ENCODE measurements at places on chromosomes 11 and 22. TPM values are rescaled to one million over a fixed set of nuclear protein-coding genes. Genes with fewer than 3 reads are reported as not detected.

DNA sequence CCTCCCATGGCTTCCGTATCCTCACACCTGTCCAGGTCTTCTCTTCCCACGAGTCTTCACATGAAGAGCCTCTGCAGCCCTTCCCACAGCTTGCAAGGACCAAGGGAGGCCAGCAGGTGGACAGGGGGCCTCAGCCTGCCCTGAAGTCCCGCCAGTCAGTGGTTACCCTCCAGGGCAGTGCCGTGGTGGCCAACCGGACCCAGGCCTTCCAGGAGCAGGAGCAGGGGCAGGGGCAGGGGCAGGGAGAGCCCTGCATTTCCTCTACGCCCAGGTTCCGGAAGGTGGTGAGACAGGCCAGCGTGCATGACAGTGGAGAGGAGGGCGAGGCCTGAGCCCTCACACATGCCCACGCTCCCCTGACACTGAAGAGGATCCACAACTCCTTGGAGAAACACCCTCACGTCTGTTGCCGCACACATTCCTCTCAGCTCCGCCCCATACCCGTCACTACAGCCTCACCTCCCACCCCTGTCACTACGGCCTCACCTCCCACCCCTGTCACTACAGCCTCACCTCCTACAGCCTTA, 8.3 kb downstream of the SSH3 start:
- no peak overlapping the region for H3K4me3 ChIP-seq
- H3K36me3 ChIP-seq = no peaks in the 10 kb centered on the region
- no peaks in the 10 kb centered on the region for H3K27me3 ChIP-seq
- no peak for DNase-seq
- H3K27ac ChIP-seq = no peak overlapping the region

DNA sequence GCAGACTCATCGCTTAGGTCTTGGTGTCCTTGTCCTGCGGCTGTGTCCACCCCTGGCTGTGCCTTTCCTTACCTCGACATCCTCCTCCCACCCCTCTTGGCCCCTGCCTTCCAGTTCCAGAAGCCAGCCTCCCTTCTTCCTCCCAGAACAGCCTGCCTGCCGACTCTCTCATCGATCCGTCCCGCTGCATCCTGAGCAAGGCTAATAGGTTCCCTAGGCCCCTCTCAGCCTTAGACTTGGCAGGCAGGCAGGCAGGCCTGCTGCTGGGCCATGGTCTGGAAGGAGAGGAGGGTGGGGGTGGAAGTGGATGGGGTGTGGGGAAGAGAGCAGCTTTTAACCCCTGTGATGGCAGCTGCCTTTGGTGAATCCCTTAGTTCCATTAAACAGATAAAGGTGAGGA, 196.7 kb upstream of the TBCEL start:
- H3K27me3 ChIP-seq = no peaks in the 10 kb centered on the region
- DNase-seq = no peak
- H3K36me3 ChIP-seq = no peaks in the 10 kb centered on the region
- H3K27ac ChIP-seq = no peak overlapping the region
- no peaks in the 10 kb centered on the region for H3K4me1 ChIP-seq

DNA sequence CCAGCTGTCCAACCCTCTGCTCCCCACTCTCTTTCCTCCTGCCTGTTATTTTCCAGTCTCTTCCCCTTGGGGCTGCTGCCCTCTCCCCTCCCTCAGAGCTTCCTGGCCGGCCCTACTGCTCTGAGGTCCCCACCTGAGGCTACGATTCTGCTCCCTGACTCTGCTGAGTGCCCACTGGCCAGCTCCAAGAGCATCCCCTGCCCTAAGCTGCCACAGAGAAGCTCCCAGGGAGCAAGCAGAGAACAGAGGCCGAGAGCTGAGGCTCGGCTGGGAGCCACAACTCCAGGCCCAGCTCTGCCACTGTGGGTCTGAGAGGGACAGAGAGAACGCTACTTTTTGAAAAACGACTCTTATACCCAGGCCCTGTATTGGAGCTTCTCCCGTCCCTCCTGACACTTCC, 61.1 kb downstream of the CHRDL2 start:
- H3K36me3 ChIP-seq = peaks cover 5% of the 10 kb centered on the region
- no peaks in the 10 kb centered on the region for H3K4me1 ChIP-seq
- H3K27ac ChIP-seq = no peak overlapping the region
- H3K27me3 ChIP-seq = no peaks in the 10 kb centered on the region
- H3K4me3 ChIP-seq = no peak overlapping the region

- no peaks in the 10 kb centered on the region for H3K36me3 ChIP-seq
- no peaks in the 10 kb centered on the region for H3K27me3 ChIP-seq
- H3K4me1 ChIP-seq = peaks cover 5% of the 10 kb centered on the region
- no peak for DNase-seq
These were observed 9.7 kb downstream of the MMP3 start for GRCh38 chr11:102833731-102834130.

GRCh38 chr11:119567688-119568582, 145.0 kb upstream of the THY1 start:
- H3K36me3 ChIP-seq = no peaks in the 10 kb centered on the region
- peaks cover 3% of the 10 kb centered on the region for H3K4me1 ChIP-seq
- no peak for DNase-seq
- H3K27ac ChIP-seq = no peak overlapping the region
- H3K27me3 ChIP-seq = no peaks in the 10 kb centered on the region

- H3K4me3 ChIP-seq = no peak overlapping the region
- peaks cover 2% of the 10 kb centered on the region for H3K36me3 ChIP-seq
- no peaks in the 10 kb centered on the region for H3K4me1 ChIP-seq
- no peak overlapping the region for H3K27ac ChIP-seq
- DNase-seq = no peak
These were observed 73.2 kb downstream of the KIAA1671 start for GRCh38 chr22:25025491-25026400.

DNA sequence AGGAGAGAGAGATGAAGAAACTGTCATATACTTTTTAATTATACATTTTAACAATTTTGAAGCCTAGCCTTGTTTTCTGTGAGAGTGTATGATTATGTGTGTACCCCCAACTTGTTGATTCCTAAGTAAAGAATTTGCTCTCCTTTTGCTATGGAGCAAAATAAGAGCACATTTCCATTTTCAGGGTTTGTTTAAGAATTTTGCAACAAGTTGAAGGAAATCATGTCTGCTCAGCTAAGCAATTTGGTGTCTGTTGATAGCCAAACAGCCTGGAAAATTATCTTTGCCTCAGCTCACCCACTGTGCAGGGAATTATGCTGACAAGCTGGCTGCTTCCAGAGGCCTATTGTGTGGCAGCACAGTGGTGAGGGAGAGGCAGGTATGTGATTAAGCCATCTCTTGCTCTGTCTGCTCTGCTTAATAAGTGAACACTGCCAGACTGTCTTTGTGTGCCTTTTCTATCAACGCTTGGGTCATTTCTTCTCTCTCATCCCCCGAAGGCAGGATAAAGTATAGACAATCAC, 135.1 kb upstream of the TTC12 start:
- no peak for DNase-seq
- no peak overlapping the region for H3K27ac ChIP-seq
- no peak overlapping the region for H3K4me3 ChIP-seq

DNA sequence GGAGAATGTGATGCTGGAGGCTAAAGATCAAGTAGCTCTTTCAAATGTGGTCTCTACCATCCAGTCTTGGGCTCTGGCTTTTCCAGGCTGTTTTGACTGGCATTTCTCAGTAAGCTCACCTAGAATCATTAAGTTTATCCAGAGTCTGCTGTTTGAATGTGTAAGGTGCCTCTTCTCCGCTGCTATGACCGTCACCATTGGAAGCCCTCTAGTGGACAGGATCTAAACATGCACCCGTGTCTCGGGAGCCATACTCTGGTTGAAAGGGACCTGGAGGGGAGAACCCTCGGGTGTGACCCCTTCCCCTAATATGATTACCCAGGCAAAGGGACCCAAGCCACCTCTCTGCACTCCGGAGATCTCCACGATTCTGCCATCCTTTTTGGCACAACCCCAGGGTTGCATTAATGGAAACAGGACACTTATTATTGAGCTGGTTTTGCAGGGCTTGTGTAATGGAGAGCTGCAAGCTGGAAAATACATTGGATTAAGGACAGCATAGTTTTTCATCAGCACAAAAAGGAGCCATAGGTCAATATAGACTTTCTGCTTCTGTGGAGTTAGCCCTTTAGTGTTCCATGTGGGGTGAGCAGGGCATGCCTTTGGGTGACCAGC, 191.0 kb upstream of the LARGE1 start:
- peak; percentile 64 for DNase-seq
- no peak overlapping the region for H3K27ac ChIP-seq
- no peak overlapping the region for H3K4me3 ChIP-seq
- H3K36me3 ChIP-seq = no peaks in the 10 kb centered on the region

DNA sequence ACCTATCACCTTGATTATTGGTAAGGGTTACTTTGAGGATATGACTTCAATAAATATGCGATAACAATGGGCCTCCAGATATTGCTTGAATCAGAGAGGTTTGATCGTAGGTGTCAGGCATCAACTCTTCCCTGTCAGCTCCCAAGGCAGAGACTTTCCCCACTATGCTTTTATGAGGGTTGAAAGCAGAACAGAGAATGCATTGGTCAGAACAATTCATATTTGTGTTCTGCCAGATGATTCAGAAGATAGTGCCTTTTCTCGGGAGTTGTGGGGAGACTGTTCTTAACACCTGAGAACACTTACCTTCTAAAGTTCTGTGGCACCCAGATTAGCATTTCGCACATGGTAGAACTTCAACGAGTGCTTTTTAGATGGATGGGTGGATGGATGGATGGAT, 386.3 kb upstream of the CADM1 start:
- DNase-seq = no peak
- H3K27me3 ChIP-seq = no peaks in the 10 kb centered on the region
- no peak overlapping the region for H3K27ac ChIP-seq
- no peaks in the 10 kb centered on the region for H3K36me3 ChIP-seq

The PDE3B gene
- 7.2 TPM for total RNA-seq

The SLC7A4 gene
- 0.09 TPM for total RNA-seq

Measured in H9 (cell line).